LoVo (cell line): ENCODE measurements at places on chromosomes 7 and 10.

DNA sequence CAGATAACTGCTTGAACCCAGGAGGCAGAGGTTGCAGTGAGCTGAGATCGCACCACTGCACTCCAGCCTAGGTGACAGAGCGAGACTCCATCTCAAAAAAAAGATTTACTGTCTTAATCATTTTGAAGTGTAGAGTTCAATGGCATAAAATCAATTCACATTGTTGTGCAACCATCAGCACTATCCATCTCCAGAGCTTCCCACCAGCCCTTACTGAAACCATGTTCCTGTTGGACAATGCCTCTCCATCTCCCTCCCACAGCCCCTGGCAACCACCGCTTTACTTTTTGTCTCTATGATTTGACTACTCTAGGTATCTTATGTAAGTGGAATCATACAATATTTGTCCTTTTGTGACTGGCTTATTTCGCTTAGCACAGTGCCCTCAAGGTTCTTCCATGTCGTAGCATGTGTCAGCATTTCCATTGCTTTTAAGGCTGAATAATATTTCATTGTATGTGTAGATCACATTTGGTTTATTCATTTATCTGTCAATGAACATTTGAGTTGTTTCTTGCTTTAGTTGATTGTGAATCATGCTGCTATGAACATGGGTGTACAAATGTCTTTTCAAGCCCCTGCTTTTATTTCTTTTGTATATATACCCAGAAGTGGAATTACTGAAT, 33.1 kb downstream of the NACAD start:
- no peak for DNase-seq

DNA sequence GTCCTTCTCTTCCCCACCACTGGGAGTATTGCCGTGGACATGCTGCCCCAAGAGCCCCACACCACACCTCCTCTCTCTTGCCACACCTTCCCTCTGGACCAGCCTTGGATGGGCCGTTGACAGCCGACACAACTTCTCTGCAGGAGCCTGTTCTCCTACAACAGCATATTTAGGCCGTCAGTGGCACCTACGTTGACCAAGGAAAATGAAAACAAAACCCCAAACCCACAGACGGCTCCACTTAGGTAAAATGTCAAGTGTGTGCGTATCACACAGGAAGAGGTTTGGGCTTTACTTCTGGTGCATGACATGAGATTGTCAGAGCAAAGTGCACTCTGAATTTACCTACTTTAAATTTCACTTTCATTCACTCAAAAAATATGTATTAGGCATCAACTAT, 246.6 kb downstream of the ZMYND11 start:
- DNase-seq = no peak

DNA sequence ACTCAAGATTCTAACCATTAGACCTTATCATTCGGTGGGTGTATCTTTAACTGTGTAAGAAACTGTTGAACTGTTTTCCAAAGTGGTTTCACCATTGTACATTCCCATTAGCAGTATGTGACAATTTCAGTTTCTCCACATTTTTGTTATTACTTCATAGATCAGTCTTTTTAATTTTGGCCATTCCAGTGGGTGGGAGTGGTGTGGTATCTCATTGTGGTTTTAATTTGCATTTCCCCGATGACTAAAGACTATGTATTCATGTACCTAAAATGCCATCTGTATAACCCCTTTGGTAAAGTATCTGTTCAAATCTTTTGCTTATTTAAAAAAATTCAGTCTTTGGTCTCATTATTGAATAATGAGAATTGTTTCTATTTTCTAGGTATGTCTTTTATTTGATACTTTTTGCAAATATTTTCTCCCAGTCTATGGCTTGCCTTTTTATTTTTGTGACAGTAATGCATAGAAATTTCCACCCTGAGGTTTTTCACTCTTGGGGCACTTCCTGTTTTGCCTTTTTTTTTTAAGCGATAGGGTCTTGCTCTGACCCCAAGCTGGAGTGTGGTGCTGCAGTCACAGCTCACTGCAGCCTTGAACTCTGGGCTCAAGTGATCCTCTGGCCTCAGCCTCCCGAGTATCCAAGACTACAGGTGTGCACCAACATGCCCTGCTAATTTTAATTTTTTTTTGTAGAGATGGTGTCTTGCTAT, 141.1 kb upstream of the ITGB1 start:
- no peak for DNase-seq

GRCh38 chr10:3578159-3578558, 206.8 kb downstream of the KLF6 start:
- DNase-seq = no peak

- DNase-seq = no peak
Observed at GRCh38 chr10:132539894-132540293, 2.3 kb downstream of the INPP5A start.

DNA sequence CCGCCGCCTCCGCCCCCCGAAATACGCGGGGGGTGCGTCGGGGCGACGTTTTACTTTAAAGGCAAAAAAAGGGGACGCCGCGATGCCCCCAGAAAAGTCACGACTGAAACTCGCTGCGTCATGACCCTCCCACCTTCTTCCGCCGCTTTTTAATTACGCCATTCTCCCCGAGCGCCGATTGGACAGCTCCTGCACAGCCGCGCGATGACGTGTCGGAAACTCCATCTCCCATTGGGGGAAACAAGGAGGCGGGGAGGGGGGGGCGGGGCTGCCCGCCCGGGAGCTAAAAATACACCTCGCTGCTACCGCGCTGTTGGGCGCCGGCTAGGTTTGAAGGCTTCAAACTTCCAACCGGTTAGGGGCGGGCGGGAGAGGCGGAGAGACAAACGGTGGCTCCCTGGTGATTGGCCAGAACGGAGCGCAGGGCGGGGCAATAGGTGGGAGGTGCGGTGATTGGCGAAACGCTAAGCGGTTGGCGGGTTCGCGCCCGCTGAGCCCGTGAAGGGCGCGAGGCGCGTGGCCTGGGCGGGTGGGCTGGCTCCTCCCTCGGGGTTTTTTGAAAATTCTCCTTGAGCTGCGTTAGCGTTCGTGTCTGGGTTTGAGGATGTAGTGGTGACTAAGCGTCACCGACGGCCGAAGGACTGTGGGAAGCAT, at the start of gene RHEB:
RHEB (minus strand) TSS at position 131 of the 654 bp plus-strand sequence. CDS start 384 bp downstream, outside the sequence.
- DNase-seq = peak; percentile 100

- no peak for DNase-seq
Observed at GRCh38 chr10:32038777-32039176, 17.4 kb downstream of the KIF5B start.

GRCh38 chr7:135980665-135981180, 3.6 kb upstream of the MTPN start:
- peak; percentile 54 for DNase-seq

DNA sequence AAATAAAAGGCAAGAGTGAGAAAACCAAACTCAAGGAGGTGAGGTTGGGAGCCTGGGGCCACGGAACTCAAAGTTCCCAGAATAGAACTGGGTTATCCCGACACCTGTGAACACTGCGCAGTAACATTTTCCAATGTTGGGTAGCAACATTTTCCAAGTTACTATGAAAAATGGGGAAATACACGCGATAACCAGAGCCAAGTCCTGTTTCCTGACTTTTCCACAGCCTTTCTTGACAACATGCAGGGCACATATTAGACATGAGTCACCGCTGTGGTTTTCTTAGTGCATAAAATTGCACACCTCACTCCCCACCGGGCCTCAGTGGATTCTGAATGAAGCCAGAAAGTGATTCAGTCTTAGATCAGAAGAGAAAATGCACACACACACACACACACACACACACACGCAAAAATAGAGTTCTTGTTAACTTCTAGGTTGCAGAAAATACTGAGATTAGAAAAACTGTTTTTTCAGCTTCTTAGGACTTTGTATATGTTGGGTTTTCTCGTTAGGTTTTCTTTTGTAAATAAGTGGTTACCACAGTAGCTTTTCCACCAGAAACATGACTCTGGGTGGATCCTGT, 70.0 kb downstream of the CAMK1D start:
- peak; percentile 55 for DNase-seq

- peak; percentile 55 for DNase-seq
Observed at GRCh38 chr10:114343623-114344505, 60.4 kb downstream of the AFAP1L2 start.

DNA sequence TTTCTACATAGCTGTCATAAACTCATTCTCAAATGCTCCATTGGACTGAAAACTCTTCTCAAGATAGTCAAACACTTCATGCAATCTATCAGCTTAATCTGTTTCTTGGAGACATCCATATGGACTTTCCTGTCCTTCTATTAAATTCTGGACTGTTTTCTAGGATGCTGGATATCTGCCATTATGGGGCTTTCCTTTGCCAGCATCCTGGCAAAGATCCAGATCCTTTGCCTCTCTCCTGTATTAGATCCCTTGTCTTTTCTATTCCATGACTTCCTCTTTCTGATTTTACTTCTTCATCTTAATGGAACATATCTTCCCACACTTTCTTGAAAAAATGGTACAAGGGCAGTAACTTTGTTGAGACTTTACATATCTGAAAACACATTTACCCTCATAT, 35.9 kb upstream of the SKAP2 start:
- DNase-seq = no peak

DNA sequence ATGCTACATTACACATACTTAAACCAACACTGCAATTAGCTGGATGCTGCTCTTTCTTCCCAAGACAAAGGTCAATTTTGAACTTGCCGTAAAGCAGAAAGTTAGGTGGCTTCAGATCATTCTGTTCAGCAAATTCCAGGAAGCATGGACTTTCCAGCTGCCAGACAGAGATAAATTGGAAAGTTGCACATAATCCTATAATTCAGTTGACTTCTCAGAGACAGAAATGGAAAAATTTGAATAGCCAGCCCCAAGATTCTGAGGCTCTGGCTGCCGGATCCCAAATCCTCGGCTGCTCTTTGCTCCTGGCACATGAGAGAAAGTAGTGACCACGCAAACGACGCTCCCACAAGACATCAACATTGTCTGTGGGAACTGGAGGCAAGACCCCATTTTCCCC, 105.0 kb upstream of the VIPR2 start:
- DNase-seq = no peak

- DNase-seq = no peak
Observed at GRCh38 chr7:98701372-98701771, 84.3 kb downstream of the NPTX2 start.

DNA sequence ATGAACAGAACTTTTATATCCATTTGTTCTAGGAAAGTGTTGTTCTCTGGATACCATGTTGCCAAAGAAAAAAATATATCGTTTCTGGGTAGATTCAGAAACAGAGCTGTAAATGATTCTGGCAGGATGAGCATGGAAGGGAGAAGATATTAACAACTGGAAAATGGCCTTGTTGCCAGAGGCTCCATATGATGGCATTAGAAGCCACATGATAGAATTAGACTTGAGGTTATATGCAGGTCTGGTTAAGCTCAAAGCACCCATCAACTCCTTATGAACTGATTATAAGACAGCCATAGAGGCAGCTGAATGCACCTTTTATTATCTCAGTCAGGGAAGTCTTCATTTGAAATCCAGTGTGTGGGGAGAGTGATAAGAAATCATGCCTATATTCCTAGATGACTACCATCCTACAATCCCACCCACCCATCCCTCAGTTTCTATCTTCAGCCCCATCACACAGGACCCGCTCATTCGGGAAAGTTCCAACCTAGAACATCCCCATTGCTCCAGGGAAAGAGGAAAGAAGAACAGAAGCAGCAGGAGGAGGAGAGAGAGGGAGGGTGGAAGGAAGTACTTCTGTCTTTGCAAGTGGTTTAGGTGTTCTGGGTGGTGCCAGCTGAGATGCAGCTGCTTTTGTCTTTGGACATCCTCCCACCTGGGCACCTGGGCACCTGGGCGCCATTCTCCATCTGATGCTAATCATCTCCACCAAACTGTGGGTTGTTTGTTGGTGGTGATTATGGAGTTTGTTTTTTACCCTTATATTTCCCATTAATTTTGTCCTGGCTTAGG, 25.5 kb upstream of the TRIL start:
- DNase-seq = no peak

GRCh38 chr7:37718585-37718984, 35.0 kb downstream of the GPR141 start:
- DNase-seq = no peak

DNA sequence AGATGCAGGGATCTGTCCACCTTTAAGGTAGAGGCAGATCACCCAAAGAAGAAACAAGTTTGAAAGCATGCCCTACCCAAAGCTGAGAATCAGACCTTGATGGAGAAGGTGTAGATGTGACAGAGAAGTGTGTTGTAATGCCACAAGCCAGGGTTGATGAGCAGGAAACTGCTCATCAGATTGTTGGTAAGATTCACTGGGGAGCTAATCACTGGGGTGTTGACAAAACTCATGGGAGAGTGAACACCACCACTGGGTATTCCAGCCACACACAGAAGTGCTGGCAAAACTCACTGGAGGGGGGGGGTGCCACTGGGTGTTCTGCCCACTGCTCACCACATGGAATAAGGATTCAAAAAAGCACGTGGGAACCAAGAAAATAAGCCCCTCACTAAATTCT, 95.2 kb downstream of the IQUB start:
- DNase-seq = no peak

DNA sequence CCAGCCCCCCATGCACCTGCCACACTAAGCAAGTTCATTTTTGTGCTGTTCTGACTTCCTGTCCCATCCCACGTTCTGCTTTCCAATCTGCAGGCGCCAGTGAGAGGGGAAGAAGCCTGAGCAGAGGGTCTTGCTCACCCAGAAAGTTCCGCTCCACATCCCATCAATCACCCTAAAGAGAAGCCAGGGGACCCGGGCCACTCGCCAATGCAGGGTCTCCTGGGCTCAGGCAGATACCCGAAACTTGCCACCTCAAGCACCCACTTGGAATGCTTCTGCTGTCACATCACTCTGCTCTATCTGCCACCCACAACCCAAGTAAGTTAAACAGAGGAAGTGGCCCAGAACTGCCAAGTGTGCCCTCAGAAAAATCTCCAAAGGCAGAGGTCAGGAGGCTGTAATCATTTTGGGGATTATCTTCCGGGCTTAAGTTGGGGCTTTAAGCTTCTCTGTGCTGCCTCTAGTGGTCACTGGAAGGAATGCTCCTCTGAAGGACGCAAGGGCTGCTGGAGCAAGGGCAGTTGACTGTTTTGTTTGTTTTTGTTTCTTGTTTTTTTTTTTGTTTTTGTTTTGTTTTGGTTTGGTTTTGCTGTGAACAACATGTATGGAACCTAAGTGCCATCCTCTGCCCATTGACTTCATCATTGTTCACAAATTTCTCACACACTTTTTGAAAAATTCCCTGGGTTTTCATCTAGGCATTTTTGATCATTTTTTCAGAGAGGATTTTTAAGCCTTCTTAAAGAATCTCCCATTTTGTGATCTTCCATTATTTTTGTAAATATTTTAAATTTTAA, 25.5 kb downstream of the PRR15 start:
- peak; percentile 83 for DNase-seq

DNA sequence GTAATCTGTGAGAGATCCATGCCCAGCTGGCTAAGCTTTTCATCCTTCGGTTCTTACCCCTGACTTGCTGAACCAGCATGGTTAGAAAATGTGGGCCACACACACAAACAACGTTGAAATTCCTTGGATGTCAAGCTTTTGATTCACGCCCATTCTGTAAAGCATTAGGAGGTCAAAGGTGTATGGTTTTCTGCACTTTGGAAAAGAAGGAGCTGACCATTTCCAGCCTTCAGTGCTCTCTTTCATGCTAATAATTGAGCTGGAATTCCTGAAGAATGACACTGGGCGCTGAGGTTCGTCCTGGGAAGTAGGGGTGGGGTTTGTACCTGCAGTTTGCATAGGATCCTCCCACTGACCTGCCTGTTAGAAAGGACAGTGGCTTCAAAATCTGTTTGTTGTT, 23.1 kb downstream of the KLF6 start:
- DNase-seq = peak; percentile 74

GRCh38 chr7:43467406-43467805, 115.5 kb upstream of the STK17A start:
- DNase-seq = no peak

- DNase-seq = peak; percentile 95
Observed at GRCh38 chr7:130009848-130010688, 41.1 kb downstream of the ZC3HC1 start.
